ENCODE measurements at places on chromosomes 4 and X.

GRCh38 chr4:41396214-41396613 lies 139.5 kb downstream of the UCHL1 start:
- peak overlapping the region; percentile 55 for H3K27ac ChIP-seq
- 0 out of 2 replicates have a peak, but pooled peaks cover 4% of the 10 kb centered on the region for H3K36me3 ChIP-seq
- DNase-seq = no peak
- H3K4me1 ChIP-seq = peaks cover 34% of the 10 kb centered on the region
- no peaks in the 10 kb centered on the region for H3K27me3 ChIP-seq

DNA sequence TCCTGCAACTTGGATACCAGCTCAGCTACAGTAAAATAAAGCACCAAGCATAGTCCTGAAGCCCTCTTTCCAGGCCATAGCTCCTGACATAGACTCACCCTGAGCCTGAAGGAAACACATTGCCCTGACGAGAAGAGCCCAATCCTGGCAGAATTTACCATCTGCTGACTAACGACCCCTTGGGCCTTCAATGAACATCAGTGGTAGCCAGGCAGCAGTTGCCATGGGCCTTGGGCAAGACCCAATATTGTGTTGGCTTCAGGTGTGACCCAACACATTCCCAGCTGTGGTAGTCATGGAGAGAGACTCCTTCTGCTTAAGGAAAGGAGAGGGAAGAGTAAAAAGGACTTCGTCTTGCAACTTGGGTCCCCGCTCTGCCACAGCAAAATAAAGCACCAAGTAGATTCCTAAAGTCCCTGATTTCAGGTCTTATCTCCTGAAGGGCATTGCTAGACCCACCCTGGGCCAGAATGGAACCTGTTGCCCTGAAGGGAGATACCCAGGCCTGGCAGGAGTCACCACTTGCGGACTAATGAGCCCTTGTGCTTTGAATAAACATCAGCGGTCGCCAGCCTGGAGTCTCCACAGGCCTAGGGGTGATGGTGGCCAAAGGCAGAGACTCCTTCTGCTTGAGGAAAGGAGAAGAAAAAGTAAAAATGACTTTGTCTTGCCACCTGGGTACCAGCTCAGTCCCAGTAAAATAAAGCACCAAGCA lies 902.6 kb downstream of the C4orf33 start:
- H3K36me3 ChIP-seq = no peaks in the 10 kb centered on the region
- H3K27ac ChIP-seq = no peak overlapping the region
- DNase-seq = no peak
- H3K4me3 ChIP-seq = no peak overlapping the region

GRCh38 chrX:133698298-133698697 lies 283.0 kb upstream of the GPC4 start:
- H3K36me3 ChIP-seq = no peaks in the 10 kb centered on the region
- H3K27me3 ChIP-seq = no peaks in the 10 kb centered on the region
- no peak for DNase-seq
- H3K4me3 ChIP-seq = no peak overlapping the region
- no peak overlapping the region for H3K27ac ChIP-seq

GRCh38 chrX:132615391-132616131 lies 126.7 kb upstream of the MBNL3 start:
- no peaks in the 10 kb centered on the region for H3K27me3 ChIP-seq
- H3K4me3 ChIP-seq = no peak overlapping the region
- DNase-seq = no peak
- no peaks in the 10 kb centered on the region for H3K36me3 ChIP-seq

GRCh38 chr4:4574792-4575191 lies 32.9 kb upstream of the STX18 start:
- DNase-seq = no peak
- no peaks in the 10 kb centered on the region for H3K27me3 ChIP-seq
- H3K4me1 ChIP-seq = no peaks in the 10 kb centered on the region

GRCh38 chr4:86096373-86096772 lies 263.5 kb downstream of the MAPK10 start:
- no peaks in the 10 kb centered on the region for H3K27me3 ChIP-seq
- DNase-seq = no peak
- H3K4me3 ChIP-seq = no peak overlapping the region
- H3K27ac ChIP-seq = no peak overlapping the region
- H3K36me3 ChIP-seq = no peaks in the 10 kb centered on the region
- H3K4me1 ChIP-seq = peaks cover 4% of the 10 kb centered on the region

- H3K4me1 ChIP-seq = peaks cover 11% of the 10 kb centered on the region
- no peak overlapping the region for H3K27ac ChIP-seq
- H3K4me3 ChIP-seq = no peak overlapping the region
- H3K27me3 ChIP-seq = no peaks in the 10 kb centered on the region
- DNase-seq = no peak
Measured at GRCh38 chr4:15149839-15150592, 147.7 kb downstream of the CPEB2 start.

DNA sequence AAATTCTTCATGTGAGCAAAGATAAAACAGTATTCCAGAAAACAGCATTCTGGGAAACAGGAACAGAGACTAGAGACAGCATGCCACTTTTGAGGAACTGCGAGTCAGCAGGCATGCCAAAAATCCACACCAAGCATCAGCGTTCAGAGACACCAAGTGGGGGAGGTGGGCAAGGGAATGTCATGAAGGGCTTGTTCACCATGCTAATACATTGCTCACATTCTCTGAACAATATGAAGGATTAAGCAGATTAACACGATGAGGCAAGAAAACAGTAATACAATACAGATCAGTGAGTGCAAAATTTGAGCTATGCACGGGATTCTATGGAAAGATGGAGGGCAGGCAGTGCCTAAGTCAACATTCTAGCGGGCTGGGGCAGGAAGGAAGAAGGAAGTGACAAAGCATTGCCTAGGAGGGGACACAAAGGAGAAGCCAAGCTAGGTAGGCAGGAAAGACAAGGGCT lies 278.3 kb downstream of the FBXW7 start:
- DNase-seq = no peak
- no peak overlapping the region for H3K4me3 ChIP-seq

GRCh38 chrX:77200663-77201062 lies 246.5 kb upstream of the FGF16 start:
- no peak overlapping the region for H3K4me3 ChIP-seq
- H3K27ac ChIP-seq = no peak overlapping the region
- no peaks in the 10 kb centered on the region for H3K36me3 ChIP-seq

- DNase-seq = no peak
- no peaks in the 10 kb centered on the region for H3K4me1 ChIP-seq
- no peaks in the 10 kb centered on the region for H3K36me3 ChIP-seq
- no peaks in the 10 kb centered on the region for H3K27me3 ChIP-seq
Measured at GRCh38 chr4:38145741-38146140, 185.5 kb downstream of the PTTG2 start.

DNA sequence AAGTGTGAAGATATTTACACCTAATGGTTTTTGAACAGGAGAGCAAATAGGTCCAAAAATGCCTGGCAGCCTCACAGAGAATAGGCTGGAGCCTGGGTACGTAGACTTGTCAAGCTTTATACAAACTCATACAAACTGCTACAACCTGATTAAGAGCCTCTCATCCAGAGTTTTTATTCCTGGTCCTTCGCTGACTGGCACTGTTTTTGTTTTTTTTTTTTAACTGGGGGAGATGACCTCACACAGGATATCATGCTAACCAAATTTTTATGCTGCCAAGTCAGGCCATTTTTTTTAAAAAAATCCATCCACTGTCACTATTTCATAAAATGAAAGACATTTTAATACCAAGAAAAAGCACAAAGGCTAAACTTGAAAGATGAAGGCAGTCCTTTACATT lies 1.9 kb downstream of the FAM114A1 start:
- no peak overlapping the region for H3K4me3 ChIP-seq
- peaks cover 46% of the 10 kb centered on the region for H3K36me3 ChIP-seq
- H3K27ac ChIP-seq = peak overlapping the region; percentile 63
- peaks cover 5% of the 10 kb centered on the region for H3K4me1 ChIP-seq
- no peaks in the 10 kb centered on the region for H3K27me3 ChIP-seq

- peaks cover 55% of the 10 kb centered on the region for H3K36me3 ChIP-seq
- H3K4me3 ChIP-seq = no peak overlapping the region
- H3K4me1 ChIP-seq = no peaks in the 10 kb centered on the region
- DNase-seq = no peak
Measured at GRCh38 chr4:56026596-56026995, 77.9 kb downstream of the CEP135 start.

DNA sequence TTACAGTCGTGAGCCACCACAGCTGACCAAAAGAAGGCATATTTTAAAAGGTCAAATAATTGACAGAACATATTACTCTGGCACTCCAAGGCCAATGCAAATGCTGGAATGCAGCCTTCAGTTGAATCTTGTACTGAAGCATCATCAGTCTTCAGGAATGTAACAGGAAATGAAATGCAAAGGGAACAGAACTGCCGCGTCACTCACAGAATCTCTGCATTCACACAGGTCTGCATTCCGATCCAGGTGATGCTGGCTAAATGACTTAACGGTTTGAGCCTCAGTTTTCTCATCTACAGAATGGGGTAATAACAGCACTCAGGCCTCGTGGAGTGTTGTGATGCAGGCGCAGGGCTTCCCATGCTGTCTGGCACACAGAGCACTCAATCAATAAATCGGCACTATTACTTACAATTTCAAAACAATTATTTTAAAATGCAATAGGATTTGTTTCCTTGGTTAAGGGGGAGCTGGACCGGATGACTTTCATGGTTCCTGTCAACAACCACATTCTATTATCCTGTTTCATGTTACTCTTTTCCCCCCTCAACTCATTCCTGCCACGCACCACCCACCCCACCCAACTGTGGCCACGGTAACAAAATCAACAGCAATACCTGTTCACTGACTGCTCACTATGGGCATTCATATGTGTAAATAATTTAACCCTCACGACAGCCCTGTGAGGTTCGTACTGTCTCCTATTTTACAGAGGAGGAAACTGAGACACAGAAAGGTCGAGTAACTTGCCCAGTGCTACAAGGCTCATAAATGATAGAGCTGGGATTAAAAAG lies 32.4 kb downstream of the IGFBP7 start:
- H3K4me1 ChIP-seq = peaks cover 82% of the 10 kb centered on the region
- H3K27ac ChIP-seq = peak overlapping the region; percentile 99
- H3K4me3 ChIP-seq = no peak overlapping the region
- peak; percentile 83 for DNase-seq
- no peaks in the 10 kb centered on the region for H3K27me3 ChIP-seq

DNA sequence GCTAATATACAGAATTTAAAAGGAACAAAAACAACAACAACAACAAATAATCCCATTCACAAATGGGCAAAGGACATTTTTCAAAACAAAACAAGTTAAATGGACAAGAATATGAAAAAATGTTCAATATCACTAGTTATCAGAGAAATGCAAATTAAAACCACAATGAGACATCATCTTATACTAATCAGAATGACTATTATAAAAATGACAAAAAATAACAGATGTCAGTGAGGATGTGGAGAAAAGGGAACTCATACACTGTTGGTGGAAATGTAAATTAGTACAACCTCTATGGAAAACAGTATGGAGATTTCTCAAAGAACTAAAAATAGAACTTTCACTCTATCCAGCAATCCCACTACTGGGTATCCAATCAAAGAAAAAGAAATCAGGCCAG lies 92.6 kb downstream of the KIT start:
- peaks cover 5% of the 10 kb centered on the region for H3K27me3 ChIP-seq
- no peaks in the 10 kb centered on the region for H3K4me1 ChIP-seq
- DNase-seq = no peak
- no peaks in the 10 kb centered on the region for H3K36me3 ChIP-seq

DNA sequence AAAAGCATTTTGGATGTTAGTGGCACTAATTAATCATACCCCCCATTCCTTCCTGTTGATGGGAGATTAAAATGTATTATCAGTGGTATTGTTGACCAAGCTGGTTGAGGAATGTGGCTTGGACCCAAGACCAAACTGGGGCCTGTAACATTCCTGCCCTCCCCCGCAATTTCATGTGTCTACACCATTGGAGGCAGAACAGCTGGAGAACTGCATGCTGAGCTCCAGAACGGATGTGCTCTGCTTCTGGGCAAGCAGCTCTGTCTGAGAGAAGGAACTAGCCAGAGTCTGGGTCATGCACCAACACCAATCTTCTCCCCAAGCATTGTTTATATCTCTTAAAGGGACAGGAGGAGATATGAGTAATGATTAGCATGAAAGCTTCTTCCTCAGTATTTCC lies 185.5 kb downstream of the CEP135 start:
- no peaks in the 10 kb centered on the region for H3K27me3 ChIP-seq
- no peak overlapping the region for H3K27ac ChIP-seq
- H3K4me3 ChIP-seq = no peak overlapping the region
- no peaks in the 10 kb centered on the region for H3K36me3 ChIP-seq
- DNase-seq = no peak

DNA sequence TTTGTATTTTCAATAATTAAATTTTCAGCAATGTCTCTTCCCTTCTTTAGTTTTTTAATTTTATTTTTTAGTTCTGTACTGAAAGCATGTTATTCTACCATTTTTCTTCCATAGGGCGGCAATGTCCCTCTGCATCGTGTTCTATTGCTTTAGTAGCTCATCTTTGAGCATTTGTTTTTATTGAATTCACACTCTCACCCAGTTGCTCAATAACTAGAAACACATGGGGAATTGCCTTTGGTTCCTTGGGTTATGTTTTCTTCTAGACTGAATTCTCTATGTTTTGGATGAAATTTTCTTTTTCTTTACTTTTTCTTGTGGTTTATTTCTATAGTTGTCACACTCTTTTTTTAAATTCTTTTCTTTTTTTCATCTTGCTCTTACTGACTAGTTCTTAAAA lies 233.8 kb upstream of the LDB2 start:
- H3K27ac ChIP-seq = no peak overlapping the region
- no peaks in the 10 kb centered on the region for H3K27me3 ChIP-seq
- H3K36me3 ChIP-seq = no peaks in the 10 kb centered on the region
- no peak for DNase-seq
- no peaks in the 10 kb centered on the region for H3K4me1 ChIP-seq
- no peak overlapping the region for H3K4me3 ChIP-seq

GRCh38 chr4:25834411-25835107 lies 28.2 kb downstream of the SEL1L3 start:
- no peak overlapping the region for H3K4me3 ChIP-seq
- no peak for DNase-seq
- peaks cover 11% of the 10 kb centered on the region for H3K36me3 ChIP-seq
- no peaks in the 10 kb centered on the region for H3K4me1 ChIP-seq
- H3K27ac ChIP-seq = no peak overlapping the region
- H3K27me3 ChIP-seq = no peaks in the 10 kb centered on the region

GRCh38 chrX:16999275-16999674 lies 52.8 kb downstream of the REPS2 start:
- no peaks in the 10 kb centered on the region for H3K4me1 ChIP-seq
- no peak for DNase-seq
- no peak overlapping the region for H3K27ac ChIP-seq
- H3K27me3 ChIP-seq = no peaks in the 10 kb centered on the region

DNA sequence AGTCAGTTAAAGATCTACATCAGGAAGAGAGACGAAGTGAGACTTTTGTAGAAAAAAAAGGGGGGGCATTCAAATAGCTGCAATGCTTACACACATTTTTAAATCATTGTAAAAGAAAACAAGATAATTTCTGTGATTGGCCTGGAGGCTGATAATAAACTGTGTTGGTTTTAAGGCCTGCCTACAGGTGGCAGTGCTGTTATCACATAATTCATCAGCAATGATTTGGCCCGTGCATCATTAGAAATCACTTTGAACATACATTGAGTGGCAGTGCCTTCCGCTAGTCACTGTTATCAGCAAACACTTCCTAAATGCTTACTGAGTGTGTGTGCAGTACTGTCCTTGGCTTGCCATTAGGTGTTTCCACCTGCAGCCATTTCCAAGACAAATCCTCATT lies 831.9 kb downstream of the TRIML1 start:
- H3K36me3 ChIP-seq = no peaks in the 10 kb centered on the region
- H3K4me1 ChIP-seq = peaks cover 5% of the 10 kb centered on the region
- H3K4me3 ChIP-seq = no peak overlapping the region
- DNase-seq = no peak
